ENCODE measurements at places on chromosomes 12 and 14.

DNA sequence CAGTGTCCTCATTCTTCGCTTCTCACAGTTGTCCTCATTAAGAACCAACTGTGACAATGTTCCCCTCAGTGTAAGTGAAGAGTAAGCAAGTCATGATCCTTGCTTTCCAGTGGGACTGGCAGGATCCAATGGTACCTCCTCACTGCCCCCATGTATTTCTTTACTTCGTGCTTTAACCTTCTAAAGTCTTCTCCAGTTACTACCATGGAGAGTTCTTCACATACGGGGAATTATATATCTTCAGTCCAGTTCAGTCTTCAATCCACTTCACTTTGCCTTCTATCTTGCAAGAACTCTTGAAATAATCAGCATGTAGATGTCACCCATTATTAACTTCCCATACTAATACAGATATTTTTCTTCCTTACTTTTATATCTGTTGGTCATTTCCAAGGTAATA, 381.9 kb upstream of the GARIN6 start:
- DNase-seq, result no peak

- no peak for DNase-seq
These were observed 34.6 kb upstream of the ANKRD9 start for GRCh38 chr14:102544046-102544746.

GRCh38 chr14:100025111-100025510, 40.1 kb upstream of the EVL start:
- no peak for DNase-seq

DNA sequence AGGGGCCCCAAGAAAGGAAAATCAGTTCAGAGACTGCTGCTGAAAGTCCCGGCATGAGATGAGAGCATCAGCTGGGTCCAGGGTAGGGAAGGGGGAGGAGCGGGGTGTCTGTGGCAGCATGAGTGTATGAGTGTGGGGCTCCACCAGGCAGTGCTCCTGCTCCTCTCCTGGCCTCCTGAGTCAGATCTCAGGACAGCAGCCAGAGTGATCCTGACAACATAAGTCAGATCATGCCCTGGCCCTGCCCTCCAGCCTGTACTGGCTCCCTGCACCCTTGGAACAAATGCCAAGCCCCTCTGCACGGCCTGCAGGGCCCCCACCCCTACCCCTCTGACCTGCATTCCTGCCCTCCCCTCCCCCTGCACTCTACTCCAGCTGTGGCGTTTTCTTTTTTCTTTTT, 24.2 kb upstream of the LRP1-AS start:
- DNase-seq, result no peak

GRCh38 chr14:38958589-38958988, 144.4 kb downstream of the SEC23A start:
- no peak for DNase-seq

DNA sequence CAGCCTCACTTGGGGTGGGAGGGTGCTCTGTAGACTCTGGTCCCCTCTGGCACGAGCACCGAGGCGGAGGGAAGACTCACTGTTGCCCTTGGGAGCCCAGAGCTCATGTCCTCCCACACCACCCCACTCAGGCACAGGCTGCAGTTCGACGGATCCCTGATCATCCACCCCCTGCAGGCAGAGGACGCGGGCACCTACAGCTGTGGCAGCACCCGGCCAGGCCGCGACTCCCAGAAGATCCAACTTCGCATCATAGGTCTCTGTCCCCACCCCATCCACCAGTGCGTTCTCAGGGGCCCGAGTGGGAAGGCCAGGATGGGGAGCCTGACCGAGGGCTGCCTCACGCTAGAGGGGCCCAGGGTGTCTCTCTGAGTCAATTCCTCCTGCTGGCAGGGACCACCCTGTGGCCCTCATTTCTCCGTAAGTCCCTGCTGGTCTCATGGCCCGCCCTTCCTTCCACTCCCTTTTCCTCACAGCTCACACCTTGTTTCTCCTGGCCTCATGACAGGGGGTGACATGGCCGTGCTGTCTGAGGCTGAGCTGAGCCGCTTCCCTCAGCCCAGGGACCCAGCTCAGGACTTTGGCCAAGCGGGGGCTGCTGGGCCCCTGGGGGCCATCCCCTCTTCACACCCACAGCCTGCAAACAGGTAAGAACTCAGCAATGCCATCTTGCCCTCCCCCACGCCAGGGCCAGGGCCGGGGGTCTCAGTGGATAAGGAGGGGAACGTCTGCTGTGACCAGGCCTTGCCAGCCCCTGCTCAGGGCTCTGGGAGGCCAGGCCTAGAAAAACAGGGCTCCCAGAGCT, 27.0 kb downstream of the PAPLN start:
- no peak for DNase-seq

GRCh38 chr12:111926631-111927030, 84.6 kb downstream of the MAPKAPK5 start:
- DNase-seq, result no peak

DNA sequence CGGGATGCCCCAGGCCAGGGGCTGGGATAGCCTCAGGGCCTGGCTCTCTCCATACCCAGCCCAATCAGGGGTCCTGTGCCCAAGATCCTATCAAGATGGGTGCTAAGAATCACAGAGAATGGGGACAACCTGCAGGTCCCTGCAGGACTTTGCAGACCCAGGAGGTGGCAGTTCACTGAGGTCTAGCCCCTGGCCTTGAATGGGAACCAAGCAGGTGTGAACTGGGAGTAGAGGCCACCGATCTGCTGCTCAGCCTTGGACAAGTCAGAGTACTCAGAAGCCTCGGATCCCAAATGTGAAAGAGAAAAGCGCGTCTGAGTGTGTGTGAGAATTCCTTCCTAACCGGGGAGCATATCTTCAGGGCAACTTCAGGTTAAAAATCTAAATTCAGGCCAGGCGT, 76.2 kb downstream of the ARL6IP4 start:
- no peak for DNase-seq

GRCh38 chr12:79183003-79183402, 318.4 kb downstream of the SYT1 start:
- no peak for DNase-seq

GRCh38 chr12:95805864-95806671, 15.5 kb upstream of the NTN4 start:
- no peak for DNase-seq

All from T follicular helper cell (primary cell).